ENCODE measurements at places on chromosomes 4 and X.
A peak's percentile ranks its signal among the peaks of the same experiment; 100 is the strongest.

DNA sequence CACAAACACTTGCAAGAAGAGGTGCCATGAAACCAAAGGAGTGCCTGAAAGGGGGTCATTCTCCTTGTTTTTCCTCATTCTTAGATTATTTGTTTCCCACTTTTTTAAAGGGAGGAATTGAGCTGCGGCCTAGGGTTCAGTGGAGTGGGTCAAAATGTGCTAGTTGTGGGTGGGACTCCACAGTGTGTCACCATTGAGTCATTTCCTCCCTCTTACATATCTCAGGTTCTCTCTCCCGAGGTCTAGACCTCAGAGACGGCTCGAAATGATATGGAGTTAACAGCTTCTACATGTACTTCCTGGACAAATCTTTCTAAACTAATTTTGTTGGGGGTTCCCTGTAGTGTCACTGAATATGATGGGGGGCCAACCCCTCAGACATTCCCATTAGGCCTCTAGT, 328.4 kb upstream of the SPANXN1 start:
- no peak for DNase-seq

- DNase-seq = no peak
These were observed 127.1 kb downstream of the SLC7A11 start for GRCh38 chr4:138115053-138115452.

DNA sequence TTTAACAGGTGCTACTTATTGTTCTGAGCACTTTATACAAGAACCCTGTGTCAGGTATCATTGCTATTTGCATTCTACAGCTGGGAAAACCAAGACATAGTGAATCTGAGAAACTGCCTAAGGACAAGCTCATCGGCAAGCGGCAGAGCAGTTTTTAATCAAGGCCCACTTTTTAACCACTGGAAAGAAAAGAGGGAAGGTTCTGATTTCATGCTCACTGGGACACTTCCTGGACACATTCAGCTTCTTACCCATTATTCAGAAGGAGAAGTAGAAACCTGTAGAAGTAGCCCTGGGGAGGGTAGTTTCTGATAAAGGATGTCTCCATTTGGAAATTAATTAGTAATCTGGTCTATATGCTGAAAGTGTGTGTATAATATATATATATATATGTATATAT, 2.5 kb upstream of the LNX1 start:
- DNase-seq = no peak

GRCh38 chrX:19673375-19674040, 158.2 kb upstream of the MAP3K15 start:
- DNase-seq = no peak

- DNase-seq = no peak
These were observed 56.7 kb downstream of the PPP3CA start for GRCh38 chr4:101290654-101291053.

GRCh38 chr4:42417550-42417949, 20.3 kb downstream of the SHISA3 start:
- DNase-seq = no peak

GRCh38 chrX:116384406-116384954, 51.9 kb upstream of the SLC6A14 start:
- DNase-seq = no peak

DNA sequence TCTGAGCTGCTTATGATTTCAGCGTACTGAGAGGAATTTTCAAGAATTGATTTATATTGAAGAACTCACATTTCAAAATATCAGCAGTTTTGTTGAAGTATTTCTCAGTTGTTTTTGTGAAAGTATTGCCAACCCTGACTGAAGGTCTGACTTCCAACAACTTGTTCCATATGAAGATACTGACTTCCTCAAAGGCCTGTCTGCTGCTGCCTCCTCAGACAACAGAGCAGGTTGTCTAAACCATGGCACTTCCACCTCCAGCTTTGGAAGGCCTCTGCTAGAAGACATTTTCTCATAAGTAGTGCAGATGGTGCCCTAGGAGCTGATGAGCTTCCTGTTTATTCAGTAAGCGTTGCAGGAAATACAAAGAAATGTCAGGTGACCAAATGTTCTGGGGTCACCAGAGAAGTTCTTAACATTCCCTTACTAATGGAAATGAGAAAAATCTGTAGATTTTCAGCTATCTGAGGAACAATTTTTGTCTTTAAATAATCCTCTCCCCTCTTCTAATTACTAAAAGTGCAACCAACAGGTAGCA, 28.8 kb downstream of the FGF2 start:
- no peak for DNase-seq

GRCh38 chr4:78369679-78370078, 181.9 kb upstream of the ANXA3 start:
- DNase-seq = no peak

DNA sequence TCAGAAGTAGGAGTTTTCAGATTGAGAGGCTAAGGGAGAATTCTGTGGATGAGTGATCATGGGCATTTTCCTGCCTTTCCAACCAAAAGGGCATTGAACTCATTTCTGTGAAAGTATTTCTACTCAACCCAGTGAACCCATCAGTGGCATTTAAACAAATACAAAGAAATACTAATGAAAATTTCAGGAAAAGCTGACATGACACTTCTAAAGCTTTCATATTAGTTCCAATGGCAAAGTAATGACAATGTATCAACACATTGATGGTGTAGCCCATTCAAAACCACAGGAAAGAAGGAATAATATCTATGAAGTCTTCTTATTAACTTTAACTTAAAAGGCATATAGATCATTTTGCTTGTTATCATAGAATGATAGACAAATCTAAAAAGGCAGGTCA, 183.5 kb upstream of the ANXA10 start:
- DNase-seq = no peak

GRCh38 chr4:149741186-149741831, 74.3 kb downstream of the IQCM start:
- DNase-seq = no peak

GRCh38 chr4:188433741-188434315, 294.6 kb downstream of the TRIML1 start:
- DNase-seq = no peak

- DNase-seq = no peak
These were observed 10.6 kb downstream of the GSTCD start for GRCh38 chr4:105719204-105719603.

DNA sequence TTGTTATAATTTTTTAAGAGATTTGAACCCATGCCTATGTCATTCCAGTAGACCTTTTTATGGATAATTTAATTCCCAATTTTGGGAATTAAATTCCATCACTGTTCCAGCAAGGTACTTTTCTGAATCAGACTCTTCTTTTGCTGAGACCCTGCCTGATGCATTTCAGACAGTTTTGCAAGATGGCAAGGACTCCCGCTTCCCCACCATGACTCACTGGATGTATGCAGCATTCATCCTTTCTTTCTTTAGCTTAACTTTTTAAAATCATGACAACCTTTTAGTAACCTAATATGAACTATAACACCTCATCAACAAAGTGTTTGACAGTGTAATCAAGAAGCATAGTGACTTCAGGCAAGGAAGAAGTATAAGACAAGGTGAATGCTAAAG, 178.1 kb upstream of the LEF1 start:
- no peak for DNase-seq

DNA sequence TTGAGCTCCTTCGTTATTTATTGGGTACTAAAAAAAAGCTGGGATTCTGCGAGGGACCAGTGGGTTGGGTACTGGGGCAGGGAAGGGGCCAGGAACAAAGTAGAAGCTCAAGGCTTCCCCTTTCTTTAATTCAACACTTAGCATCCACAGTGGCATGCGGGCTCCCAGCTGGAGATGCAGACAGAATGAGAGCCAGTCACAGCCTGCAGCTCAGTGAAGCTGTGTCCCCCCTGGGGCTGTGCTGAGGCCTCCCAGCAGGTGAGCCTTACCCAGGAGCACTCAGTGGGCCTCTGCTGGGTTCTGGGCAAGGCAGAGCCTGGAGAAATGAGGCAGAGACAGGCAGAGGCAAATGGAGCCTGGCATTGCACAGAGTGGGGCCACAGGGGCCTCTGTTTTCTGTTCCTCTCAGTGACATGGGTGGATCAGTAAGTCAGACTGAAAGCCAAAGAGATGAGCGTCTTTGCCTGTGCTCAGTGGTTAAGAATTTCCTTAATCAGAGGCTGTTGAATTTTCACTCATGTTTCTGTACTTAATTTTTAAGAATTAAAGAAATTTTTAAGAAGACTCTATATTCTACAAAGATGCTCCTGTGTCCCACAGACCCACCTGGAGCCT, 181.4 kb upstream of the RBPJ start:
- no peak for DNase-seq

GRCh38 chr4:13642170-13642950, 14.8 kb upstream of the BOD1L1 start:
- no peak for DNase-seq

- no peak for DNase-seq
These were observed 4.4 kb upstream of the CHM start for GRCh38 chrX:86051741-86052140.

- no peak for DNase-seq
These were observed 81.7 kb downstream of the DMD start for GRCh38 chrX:33129607-33130006.

- DNase-seq = no peak
These were observed 26.3 kb downstream of the AFF1 start for GRCh38 chr4:86961116-86961515.

GRCh38 chr4:94642561-94642866, 115.2 kb upstream of the BMPR1B start:
- DNase-seq = no peak

DNA sequence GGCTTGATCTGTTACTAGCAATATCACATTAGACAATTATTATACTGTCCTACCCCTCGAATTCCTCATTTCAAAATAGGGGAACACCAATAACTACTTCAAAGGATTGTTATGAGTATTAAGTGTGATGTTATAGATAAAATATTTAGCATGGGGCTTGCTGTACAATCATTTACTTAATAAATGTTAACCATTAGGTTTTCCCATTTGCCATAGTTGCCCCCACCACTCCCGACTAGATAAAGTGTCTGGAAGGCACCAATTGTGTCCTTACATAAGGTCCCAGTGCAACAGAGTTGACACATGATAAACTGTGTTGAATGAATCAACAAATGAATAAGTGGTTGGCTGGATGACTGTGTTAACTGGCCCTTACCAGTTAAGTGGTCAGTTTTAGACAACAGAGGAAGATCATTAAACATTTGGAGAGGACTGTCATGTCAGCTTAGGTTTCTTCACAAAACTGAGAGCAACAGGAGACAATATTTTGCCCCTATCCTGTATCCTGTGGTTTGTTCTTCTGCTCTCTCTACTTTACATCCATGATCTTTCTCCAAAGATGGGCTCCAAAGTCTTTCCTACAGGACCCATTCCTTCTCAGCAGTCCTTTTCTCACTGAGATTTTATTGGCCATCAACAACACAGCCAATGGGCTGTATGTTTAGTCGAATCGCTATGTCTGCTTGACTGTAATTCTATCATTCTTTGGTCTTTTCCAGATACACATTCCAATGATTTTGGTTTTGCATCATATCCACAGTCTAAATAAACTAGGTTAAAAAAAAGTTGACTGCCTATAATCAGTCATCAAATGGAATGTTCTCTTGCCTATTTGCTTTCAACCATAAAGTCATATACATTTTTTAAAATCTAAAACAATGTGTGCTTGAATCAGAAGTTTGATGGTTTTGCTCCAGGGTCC, 74.4 kb downstream of the RNF150 start:
- no peak for DNase-seq

DNA sequence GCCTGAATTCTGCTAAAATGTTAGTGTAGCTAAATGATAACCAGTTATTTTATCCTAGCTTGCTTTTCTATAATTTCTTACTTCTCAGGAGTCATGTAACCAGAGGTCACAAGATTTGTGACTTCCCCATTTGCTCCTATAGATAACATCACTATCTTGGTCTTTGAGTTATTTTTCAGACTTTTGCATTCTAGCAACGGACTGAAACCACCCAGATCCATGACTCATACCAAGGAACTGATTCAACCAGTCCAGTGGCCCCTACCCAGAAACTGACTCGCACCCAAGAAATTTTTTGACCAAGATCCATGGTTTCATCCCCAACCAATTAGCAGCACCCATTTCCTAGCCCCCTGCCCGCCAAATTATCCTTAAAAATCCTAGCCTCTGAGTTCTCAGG, 50.0 kb downstream of the IQCM start:
- no peak for DNase-seq

DNA sequence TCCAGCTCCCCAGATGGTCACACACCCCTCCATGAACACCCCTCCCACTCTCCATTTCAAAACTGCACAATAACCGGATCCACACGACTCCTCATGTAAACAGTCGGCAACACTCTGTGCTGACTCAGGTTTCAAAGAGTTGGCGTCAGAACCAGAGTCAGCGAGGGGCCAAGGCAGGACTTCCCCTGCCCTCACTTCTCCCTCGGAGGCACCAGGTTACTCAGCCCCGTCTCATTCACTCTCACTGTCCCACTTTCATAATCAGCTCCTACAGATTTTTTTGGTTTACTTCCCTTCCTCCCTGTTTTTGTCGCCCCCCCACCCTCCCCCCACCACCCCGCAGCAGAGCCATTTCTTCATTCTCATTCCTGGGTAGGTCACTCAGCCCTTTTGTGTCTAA, 2.7 kb upstream of the TIMP1 start:
- DNase-seq = no peak

GRCh38 chrX:53580742-53581504, 105.6 kb downstream of the HUWE1 start:
- DNase-seq = no peak

DNA sequence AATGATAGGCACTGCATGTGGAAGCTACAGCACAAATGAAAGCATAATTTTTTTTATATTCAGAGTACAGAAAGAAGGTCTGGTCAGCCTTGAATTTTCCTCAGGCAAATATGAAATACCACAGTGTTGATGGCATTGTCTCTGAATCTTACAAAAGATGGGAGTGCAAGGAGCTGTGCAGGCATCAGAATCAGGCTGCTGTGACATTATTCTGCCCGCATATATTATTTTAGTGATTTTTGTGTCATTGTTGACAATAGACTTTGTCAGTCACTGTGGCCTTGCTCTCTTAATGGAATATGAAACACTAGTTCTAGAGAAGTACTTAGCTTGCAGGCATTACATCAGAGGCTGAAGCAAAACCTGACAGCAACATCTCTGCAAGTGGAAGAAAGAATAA, 42.5 kb downstream of the SYTL5 start:
- no peak for DNase-seq

- DNase-seq = no peak
These were observed 83.6 kb downstream of the STAG2 start for GRCh38 chrX:124045109-124045508.

DNA sequence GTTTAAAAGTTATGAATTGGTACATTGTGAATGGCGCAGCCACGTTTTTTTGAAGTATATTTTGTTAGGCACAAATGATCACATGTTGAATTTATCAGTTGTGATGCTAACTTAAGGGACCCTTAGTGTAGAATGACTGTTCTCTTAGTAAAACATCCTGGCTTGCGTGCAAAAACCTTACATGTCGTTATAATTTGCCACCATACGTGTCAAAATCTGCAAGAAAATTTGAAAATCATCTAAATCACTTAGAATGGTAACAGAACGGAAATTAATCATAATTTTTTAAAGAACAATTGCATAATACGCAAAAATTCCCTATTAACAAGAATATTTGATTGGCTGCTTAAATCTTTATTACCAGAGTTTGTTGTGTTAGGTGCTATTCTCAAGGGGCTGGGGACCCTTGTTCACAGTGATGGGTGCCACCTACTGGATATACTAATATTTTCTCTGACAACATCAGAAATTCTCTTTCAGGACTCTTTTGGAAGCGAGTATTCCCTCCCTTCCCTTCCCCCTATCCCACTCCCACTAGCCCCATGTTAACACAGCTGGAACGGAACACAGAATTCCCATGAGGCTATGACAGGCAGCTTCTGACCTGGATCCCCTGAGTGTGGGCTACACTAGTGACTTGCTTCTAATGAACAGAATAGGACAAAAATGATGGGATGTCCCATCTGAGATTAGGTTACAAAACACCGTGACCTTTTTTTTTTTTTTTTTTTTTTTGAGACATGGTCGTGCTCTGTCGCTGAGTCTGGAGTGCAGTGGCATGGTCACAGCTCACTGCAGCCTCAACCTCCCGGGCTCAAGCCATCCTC, 71.8 kb downstream of the SUPT20HL2 start:
- peak; percentile 0 for DNase-seq
